GM04504 (cell line): ENCODE measurements at places on chromosomes 11 and 22.

- DNase-seq: no peak
These were observed 177.9 kb downstream of the ETS1 start for GRCh38 chr11:128409476-128409875.

DNA sequence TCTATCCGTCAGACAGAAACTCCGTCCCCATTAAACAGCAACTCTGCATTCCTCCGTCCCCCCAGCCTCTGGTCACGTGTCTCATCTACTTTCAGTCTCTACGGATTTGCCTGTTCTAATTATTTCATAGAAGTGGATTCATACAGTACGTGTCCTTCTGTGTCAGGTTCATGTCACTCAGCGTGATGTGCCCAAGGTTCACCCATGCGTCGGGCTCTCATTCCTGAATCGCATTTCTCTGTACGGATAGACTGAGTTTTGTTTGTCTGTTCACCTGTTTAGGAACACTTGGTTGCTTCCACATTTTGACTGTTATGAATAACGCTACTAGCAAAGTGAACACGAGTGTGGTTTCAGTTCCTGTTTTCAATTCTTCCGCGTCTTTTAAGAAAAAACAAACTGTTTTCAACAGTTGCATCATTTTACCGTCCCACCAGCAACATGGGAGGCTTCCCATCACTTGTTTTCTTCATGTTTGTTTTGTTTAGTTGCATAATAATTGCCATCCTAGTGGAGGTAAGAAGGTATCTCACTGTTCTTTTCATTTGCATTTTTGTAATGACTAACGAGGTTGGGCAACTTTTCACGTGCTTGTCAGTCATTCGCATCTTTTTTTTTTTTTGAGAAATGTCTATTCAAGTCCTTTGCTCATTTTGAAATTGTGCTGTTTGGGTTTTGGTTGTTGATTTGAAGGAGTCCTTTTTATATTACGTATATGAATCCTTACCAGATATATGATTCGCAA is 8.9 kb upstream of the NLRP6 start:
- DNase-seq: no peak

DNA sequence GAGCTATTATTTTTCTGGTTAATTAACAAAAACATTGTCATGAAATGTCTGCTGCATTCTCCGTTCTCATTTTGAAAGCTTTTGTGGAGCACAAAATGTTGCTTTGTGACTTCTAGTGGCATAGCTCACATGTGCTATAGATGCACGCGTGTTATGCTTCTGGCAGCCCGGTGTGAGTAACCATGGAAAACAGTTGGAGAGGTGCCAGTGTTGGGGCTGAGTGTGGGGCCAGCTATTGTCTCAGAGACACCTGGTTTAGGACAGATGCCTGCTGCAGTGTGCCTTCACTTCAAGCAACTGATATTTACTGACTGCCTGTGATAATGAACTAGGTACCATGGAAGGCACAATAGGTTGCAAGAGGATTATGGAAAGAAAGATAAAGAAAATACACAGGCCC is 760.6 kb downstream of the NTM start:
- no peak for DNase-seq

DNA sequence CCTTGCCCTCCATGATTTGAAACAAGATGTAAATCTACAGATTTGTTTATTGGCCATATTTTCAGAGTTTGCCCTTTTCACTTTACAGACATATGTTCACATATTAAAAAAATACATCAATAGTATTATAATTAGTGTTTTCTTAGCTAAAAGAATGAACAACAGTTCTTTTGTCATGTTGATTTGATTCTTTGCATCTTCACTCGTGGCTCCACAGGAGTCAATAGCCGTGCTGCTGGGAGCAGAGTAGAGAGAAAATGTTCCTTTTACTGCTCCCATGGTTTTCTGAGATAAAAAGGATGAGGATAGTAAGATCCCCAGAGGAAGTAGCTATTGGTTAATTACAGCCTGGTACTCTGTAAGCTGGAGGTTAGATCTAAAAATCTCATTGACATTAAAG is 151.2 kb downstream of the PGR start:
- DNase-seq: no peak

- DNase-seq: no peak
These were observed 126.1 kb downstream of the DSCAML1 start for GRCh38 chr11:117670924-117671323.

DNA sequence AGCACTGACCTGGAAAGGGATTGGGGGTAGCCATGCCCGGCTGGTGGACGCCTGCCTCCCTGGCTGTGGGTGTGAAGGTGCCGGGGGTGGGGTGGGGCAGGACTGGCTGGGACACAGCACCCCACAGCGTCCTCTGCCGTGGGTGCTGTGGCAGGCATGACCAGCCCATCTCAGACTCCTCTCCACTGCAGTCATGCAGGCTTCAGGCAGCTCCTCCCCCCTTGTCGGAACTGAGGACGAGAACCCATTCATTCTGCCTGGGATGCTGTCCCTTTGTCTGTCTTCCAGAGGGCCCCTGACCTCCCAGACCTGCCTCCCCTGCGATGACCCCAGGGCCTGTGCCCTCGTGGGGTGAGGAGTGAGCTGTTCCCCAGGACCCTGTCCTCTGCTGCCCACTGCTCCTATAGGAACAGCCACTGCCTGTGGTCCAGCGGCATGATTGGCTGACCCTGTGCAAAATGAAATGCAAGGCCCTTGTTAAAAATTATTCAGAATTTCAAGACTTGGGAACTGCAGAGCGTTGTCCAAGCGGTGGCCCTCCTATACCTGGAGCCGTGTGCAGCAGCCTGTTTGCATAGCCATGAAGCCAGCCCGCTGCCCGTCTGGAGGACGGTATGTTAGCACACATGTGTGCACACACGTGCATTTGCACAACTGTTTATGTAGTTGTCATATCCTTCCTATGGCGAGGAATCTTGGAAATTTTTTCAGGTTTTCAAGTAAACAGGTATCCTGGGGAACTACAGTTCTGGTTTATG is 1122.3 kb downstream of the BRD1 start:
- no peak for DNase-seq
